ENCODE measurements at places on chromosomes 7 and 10.

- no peak for DNase-seq
Measured at GRCh38 chr7:2785071-2785500, 59.0 kb downstream of the GNA12 start.

- DNase-seq, result no peak
Measured at GRCh38 chr7:90560730-90561129, 35.4 kb upstream of the CDK14 start.

GRCh38 chr10:94232711-94233383 lies 129.9 kb downstream of the NOC3L start:
- peak; percentile 17 for DNase-seq

DNA sequence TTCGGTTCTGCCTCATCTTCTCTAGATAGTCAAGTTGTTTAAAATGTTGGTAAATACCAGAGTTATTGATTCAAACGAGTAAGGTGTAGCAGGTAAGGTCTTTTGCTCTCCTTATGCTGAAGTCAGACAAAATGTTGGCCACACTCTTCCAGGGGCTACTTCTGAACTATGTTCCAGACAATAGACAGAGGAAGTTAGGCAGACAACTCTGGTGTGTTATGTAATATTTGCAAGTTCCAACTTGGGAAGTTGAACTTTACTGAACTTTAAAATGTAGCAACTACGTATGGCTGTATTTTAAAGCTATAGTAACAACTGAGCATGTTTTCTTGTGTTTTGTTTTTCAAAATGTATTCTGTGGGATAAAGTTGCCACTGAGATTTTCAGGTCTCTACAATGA lies 125.7 kb upstream of the NEBL start:
- DNase-seq, result no peak

- no peak for DNase-seq
Measured at GRCh38 chr10:566241-566885, 123.1 kb downstream of the DIP2C start.

- no peak for DNase-seq
Measured at GRCh38 chr7:88331322-88331721, 24.6 kb upstream of the STEAP4 start.

GRCh38 chr10:44036425-44036824 lies 348.5 kb downstream of the CXCL12 start:
- DNase-seq, result no peak

DNA sequence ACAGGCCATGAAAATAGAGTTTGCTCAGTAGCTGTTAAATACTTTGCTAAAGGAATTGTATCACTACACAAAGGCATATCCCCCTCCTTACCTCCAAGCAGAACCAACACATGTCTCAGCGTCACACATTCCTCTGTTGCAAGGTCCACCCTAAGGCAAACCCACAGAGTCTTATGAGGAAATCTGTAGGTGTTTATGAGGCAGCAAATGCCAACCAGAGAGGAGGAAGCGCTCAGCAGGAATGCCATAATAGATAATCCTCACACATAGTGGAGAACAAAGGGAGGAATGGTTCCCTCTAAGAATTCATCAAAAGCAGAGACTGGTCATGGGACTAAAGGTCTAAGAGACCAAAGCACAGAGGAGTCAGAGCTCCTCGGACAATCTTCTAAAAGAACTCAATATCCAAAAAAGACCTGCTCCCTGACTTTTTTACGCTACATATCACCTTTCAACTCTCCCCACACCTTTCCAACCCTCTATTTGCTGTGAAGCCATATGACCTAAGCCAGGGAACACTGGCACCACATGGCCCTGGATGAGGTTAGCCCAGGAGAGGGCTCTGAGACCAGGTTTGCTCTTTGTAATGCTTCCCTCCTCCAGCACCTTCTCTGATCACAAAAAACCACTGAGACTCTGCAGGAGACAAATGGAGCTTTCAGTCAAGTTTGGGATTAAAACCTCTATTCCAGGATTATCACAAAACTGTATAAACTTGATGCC lies 7.3 kb downstream of the SLC25A13 start:
- no peak for DNase-seq

Measured in smooth muscle cell of the brain vasculature (primary cell).